ENCODE measurements at places on chromosomes 12 and 14. TPM values are rescaled to one million over a fixed set of nuclear protein-coding genes. Genes with fewer than 3 reads are reported as not detected.

The LHX5 gene
- 0.65 TPM for total RNA-seq

The KRT2 gene
- total RNA-seq, result not detected

The BTG1 gene
- total RNA-seq, result 111 TPM

The ADSS1 gene
- 5.8 TPM for total RNA-seq

The PIK3C2G gene
- total RNA-seq, result 1.4 TPM

The SEC23A gene
- 42.0 TPM for total RNA-seq

The CRIP2 gene
- 42.5 TPM for total RNA-seq

The POTEG gene
- not detected for total RNA-seq

The MYF5 gene
- not detected for total RNA-seq

The NELL2 gene
- total RNA-seq, result 1.2 TPM

The GYS2 gene
- not detected for total RNA-seq

The SAMD15 gene
- 7.8 TPM for total RNA-seq

- no peaks in the 10 kb centered on the region for H3K27me3 ChIP-seq
- H3K27ac ChIP-seq, result no peak overlapping the region
- H3K36me3 ChIP-seq, result no peaks in the 10 kb centered on the region
- H3K4me1 ChIP-seq, result no peaks in the 10 kb centered on the region
- no peak overlapping the region for H3K4me3 ChIP-seq
Measured at GRCh38 chr12:119692410-119692809, 24.5 kb downstream of the PRKAB1 start.

- no peaks in the 10 kb centered on the region for H3K4me1 ChIP-seq
- no peak overlapping the region for H3K4me3 ChIP-seq
- H3K27me3 ChIP-seq, result peaks cover 85% of the 10 kb centered on the region
- no peaks in the 10 kb centered on the region for H3K36me3 ChIP-seq
- DNase-seq, result no peak
- H3K27ac ChIP-seq, result no peak overlapping the region
Measured at GRCh38 chr14:104435147-104436046, 144.2 kb upstream of the C14orf180 start.

GRCh38 chr12:109760031-109760929 is 46.7 kb downstream of the FAM222A start:
- no peak overlapping the region for H3K27ac ChIP-seq
- DNase-seq, result no peak
- no peak overlapping the region for H3K4me3 ChIP-seq
- H3K4me1 ChIP-seq, result no peaks in the 10 kb centered on the region

GRCh38 chr14:90062822-90063539 is 1.2 kb downstream of the KCNK13 start:
- no peaks in the 10 kb centered on the region for H3K27me3 ChIP-seq
- no peak overlapping the region for H3K27ac ChIP-seq
- no peaks in the 10 kb centered on the region for H3K4me1 ChIP-seq
- no peak overlapping the region for H3K4me3 ChIP-seq
- H3K36me3 ChIP-seq, result no peaks in the 10 kb centered on the region
- DNase-seq, result no peak

DNA sequence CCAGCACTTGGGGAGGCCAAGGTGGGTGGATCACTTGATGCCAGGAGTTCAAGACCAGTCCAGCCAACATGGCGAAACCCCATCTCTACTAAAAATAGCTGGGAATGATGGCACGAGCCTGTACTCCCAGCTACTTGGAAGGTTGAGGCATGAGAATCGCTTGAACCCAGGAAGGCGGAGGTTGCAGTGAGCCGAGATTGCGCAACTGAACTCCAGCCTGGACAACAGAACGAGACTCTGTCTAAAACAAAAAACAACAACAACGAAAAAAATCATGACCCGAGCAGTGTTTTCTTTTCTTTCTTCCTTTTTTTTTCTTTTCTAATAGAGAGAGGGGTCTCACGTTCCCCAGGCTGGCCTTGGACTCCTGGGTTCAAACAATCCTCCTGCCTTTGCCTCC is 3.5 kb upstream of the CSRNP2 start:
- no peak overlapping the region for H3K27ac ChIP-seq
- no peak overlapping the region for H3K4me3 ChIP-seq
- no peaks in the 10 kb centered on the region for H3K36me3 ChIP-seq
- H3K27me3 ChIP-seq, result no peaks in the 10 kb centered on the region

DNA sequence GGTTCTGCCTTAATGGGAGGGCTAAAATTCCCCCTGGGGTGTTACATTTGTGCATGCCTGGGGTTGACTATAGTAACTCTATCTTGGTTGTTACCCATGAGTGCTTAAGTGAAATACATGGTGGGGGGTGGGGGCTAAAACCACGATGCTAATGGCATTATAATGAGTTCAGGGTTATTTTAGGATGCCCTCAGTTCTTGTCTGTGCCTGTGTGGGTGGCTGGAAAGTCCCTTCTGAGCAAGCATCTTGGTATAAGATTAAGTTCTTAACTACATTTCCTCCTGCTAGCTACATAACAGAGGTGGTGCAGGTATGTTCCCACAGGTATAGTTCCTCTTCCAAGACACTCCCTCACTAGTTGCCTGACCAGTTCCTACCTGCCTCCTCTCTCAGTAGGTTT is 822.3 kb downstream of the LRFN5 start:
- H3K27ac ChIP-seq, result no peak overlapping the region
- no peaks in the 10 kb centered on the region for H3K4me1 ChIP-seq
- H3K4me3 ChIP-seq, result no peak overlapping the region

DNA sequence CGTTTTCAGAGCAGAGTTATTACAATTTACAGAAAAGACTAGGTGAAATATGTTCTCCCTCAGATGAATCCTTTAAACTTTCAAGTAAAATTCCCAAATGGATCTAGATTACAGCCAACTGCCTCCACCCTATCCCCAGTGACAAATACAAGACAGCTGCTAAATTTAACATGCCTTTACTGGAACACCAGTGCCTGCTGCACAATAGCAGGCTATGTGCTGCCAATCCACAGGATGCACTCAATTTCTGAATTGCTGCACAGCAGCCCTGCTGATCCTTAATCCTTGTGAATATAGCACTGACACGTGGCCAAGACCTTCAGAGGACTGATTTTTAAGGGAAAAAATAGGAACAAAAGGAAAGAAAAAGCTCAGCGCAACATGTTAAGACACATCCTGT is 128.9 kb downstream of the CCER1 start:
- H3K4me3 ChIP-seq, result no peak overlapping the region
- no peak for DNase-seq
- no peak overlapping the region for H3K27ac ChIP-seq
- no peaks in the 10 kb centered on the region for H3K27me3 ChIP-seq
- H3K36me3 ChIP-seq, result no peaks in the 10 kb centered on the region

- H3K4me1 ChIP-seq, result no peaks in the 10 kb centered on the region
- DNase-seq, result no peak
- H3K27ac ChIP-seq, result no peak overlapping the region
Measured at GRCh38 chr14:35470755-35471154, 63.2 kb upstream of the INSM2 start.

GRCh38 chr12:6603095-6603567 is 4.0 kb downstream of the CHD4 start:
- no peaks in the 10 kb centered on the region for H3K27me3 ChIP-seq

- no peak for DNase-seq
- no peaks in the 10 kb centered on the region for H3K27me3 ChIP-seq
- H3K4me3 ChIP-seq, result no peak within 1 kb of the TSS
- H3K4me1 ChIP-seq, result peaks cover 5% of the 10 kb centered on the region
- no peak within 1 kb of the TSS for H3K27ac ChIP-seq
- H3K36me3 ChIP-seq, result no peaks in the 10 kb centered on the region
Measured at GRCh38 chr12:9732921-9733461, at the start of gene CLECL1. Gene CLECL1 (minus strand): TSS chr12:9733097.

DNA sequence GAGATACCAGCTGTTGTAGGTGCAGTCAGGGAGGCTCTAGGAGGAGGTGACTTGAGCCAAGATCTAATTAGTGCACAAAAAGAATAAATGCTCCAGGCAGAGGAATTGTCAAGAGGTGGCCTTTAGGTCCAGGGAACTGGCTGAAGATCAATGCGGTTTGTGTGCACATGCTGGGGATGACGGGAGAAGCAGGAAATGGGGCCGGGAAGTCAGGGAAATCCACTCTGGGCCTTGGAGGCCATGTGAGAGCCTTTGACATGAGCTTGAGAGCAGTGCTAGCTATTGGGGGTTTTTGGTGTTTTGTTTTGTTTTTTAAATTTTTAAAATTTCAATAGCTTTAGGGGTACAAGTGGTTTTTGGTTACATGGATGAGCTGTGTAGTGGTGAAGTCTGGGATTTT is 67.4 kb downstream of the MVK start:
- H3K4me3 ChIP-seq, result no peak overlapping the region
- no peaks in the 10 kb centered on the region for H3K36me3 ChIP-seq
- DNase-seq, result no peak
- H3K27ac ChIP-seq, result no peak overlapping the region

- no peaks in the 10 kb centered on the region for H3K36me3 ChIP-seq
- DNase-seq, result no peak
- no peaks in the 10 kb centered on the region for H3K27me3 ChIP-seq
- 0 out of 2 replicates have a peak, but pooled peaks cover 4% of the 10 kb centered on the region for H3K4me1 ChIP-seq
- no peak overlapping the region for H3K27ac ChIP-seq
- H3K4me3 ChIP-seq, result no peak overlapping the region
Measured at GRCh38 chr12:122437656-122438121, 15.2 kb upstream of the CLIP1 start.

DNA sequence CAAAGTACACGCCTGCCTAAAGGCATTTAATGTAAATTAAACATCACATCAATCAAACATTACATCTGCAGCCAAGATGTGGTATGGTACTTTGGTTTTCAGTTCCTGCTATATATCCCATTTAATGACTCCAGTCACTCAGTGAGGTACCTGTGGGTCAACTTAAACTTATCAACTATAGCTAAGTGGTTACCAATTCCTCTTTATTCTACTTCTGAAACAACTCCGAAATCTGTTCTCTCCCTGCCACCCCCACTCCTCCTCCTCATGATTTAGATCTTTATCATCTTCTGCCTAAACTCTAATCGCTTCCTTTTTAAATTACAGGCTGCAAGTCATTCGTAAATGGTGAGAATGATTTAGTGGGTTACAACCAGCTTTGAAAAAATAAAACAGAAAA is 57.9 kb downstream of the BCL2L14 start:
- peaks cover 10% of the 10 kb centered on the region for H3K36me3 ChIP-seq
- H3K27me3 ChIP-seq, result no peaks in the 10 kb centered on the region
- no peak overlapping the region for H3K27ac ChIP-seq
- no peak for DNase-seq
- no peaks in the 10 kb centered on the region for H3K4me1 ChIP-seq

- no peaks in the 10 kb centered on the region for H3K27me3 ChIP-seq
- H3K36me3 ChIP-seq, result no peaks in the 10 kb centered on the region
- H3K4me1 ChIP-seq, result no peaks in the 10 kb centered on the region
- H3K27ac ChIP-seq, result no peak overlapping the region
- no peak overlapping the region for H3K4me3 ChIP-seq
Measured at GRCh38 chr14:25042362-25043299, 7.3 kb downstream of the STXBP6 start.

GRCh38 chr12:120416490-120417216 is 21.3 kb upstream of the COX6A1 start:
- DNase-seq, result no peak
- no peaks in the 10 kb centered on the region for H3K4me1 ChIP-seq
- no peaks in the 10 kb centered on the region for H3K27me3 ChIP-seq
- H3K4me3 ChIP-seq, result no peak overlapping the region
- H3K36me3 ChIP-seq, result no peaks in the 10 kb centered on the region

DNA sequence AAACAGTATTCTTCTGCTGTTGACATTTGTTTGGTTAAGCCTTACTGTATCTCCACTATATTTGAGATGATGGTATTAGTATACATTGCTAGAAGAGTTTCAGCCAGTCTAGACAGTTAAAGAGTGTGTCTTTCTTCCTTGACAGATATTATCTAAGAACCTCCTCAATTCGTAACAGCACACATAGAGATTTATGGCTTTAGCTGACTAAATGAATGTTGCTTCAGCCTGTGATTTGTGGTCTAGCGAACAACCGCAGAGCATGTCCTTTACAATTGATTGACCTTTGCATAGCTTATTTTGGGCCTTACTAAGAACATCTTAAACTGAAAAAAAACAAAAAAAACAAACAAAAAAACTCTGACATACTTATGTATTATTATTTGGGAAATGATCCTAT is 122.2 kb downstream of the DAAM1 start:
- H3K27ac ChIP-seq, result no peak overlapping the region
- H3K27me3 ChIP-seq, result no peaks in the 10 kb centered on the region
- H3K4me1 ChIP-seq, result peaks cover 24% of the 10 kb centered on the region
- no peak for DNase-seq
- H3K36me3 ChIP-seq, result no peaks in the 10 kb centered on the region

DNA sequence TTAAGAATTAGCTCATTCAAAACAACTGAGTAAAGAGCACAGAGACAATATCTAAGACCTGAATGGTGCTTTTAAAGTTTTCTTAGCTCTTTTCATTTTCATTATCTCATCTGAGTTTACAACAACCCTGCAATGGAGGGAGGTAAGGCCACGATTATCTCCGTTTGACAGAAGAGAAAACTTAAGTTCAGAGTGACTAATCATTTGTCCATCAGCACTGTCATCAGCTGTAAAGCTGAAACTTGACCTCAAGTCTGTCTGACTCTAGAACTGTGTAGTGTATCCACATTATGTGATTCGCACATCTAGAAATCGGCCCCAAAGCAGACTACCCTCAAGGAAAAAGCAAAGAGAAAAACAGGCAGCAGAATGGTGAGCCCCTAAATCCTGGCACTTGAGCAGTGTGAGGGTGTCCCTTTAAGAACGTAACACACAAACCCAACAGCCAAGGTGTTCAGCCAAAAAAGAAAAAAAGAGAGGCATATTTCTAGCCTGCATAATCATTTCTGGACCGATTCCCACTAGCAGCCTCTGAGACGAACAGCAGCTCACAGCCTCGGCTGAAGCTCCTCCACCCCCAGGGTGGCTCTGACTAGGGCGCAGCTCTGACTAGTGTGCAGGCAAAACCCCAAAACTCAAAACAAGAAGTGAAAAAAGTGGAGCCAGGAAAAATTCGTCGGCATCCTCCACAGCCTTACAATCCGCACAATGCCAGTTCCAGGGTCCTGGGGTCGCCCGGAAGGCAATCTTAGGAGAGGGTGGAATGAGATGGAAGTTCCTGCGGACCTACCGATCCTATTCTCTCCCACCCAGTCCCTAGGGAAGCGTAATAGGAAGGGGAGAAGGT is 1.6 kb downstream of the STXBP6 start:
- H3K36me3 ChIP-seq, result no peaks in the 10 kb centered on the region
- peaks cover 33% of the 10 kb centered on the region for H3K27me3 ChIP-seq
- peak overlapping the region; percentile 52 for H3K4me3 ChIP-seq
- no peak overlapping the region for H3K27ac ChIP-seq

DNA sequence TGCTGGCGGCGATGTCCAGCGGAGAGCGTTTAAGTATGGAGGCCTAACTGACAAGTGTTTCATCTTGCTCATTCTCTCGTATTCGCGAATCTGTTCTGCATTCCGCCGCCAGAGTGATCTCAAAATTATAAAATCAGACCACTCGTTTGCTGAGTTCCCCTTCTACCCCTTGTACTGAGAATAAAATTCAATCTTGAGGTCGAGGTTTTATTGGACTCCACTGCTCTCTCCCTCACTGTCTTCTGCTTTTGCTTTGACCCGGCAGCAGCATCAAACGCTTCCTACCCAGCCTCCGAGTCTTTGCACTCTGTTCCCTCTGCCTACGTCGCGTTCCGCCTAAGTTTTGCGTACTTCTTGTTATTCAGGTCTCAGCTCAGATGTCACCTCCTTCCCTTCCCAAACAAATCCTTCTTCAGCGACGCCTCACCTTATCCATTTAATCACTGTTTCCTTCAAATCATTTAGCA is 462 bp downstream of the KNTC1 start:
- peaks cover 36% of the 10 kb centered on the region for H3K36me3 ChIP-seq
- DNase-seq, result no peak
- H3K27me3 ChIP-seq, result no peaks in the 10 kb centered on the region
- H3K27ac ChIP-seq, result peak overlapping the region; percentile 33
